HT1080 (cell line): ENCODE measurements at places on chromosomes 1 and 21. TPM values are rescaled to one million over a fixed set of nuclear protein-coding genes. Genes with fewer than 3 reads are reported as not detected.

- no peak for DNase-seq
Measured at GRCh38 chr1:213817156-213817555, 170.6 kb upstream of the PROX1 start.

GRCh38 chr1:201514466-201514865 lies 7.5 kb upstream of the CSRP1 start:
- no peak for DNase-seq

DNA sequence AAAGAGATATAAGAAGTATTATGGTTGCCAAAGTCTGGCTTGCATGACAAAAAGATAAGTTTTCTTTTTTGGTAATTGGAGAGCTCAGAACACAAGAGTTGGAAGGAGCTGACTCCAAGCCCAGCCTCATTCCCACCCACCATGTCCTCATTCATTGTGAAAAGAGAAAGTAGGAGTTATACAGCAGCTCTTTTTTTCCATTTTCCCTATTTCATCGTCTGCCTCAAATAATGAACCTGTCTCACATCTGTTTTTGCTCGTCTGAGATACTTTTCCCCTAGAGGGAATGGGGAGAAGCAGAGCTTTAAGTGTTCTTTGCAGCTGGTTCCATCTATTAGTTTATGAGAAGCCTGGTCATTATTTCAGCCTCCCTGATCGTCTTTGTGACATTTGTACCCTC lies 34.7 kb downstream of the AGT start:
- DNase-seq = no peak

- DNase-seq = no peak
Measured at GRCh38 chr1:25257196-25257595, 9.9 kb upstream of the RSRP1 start.

DNA sequence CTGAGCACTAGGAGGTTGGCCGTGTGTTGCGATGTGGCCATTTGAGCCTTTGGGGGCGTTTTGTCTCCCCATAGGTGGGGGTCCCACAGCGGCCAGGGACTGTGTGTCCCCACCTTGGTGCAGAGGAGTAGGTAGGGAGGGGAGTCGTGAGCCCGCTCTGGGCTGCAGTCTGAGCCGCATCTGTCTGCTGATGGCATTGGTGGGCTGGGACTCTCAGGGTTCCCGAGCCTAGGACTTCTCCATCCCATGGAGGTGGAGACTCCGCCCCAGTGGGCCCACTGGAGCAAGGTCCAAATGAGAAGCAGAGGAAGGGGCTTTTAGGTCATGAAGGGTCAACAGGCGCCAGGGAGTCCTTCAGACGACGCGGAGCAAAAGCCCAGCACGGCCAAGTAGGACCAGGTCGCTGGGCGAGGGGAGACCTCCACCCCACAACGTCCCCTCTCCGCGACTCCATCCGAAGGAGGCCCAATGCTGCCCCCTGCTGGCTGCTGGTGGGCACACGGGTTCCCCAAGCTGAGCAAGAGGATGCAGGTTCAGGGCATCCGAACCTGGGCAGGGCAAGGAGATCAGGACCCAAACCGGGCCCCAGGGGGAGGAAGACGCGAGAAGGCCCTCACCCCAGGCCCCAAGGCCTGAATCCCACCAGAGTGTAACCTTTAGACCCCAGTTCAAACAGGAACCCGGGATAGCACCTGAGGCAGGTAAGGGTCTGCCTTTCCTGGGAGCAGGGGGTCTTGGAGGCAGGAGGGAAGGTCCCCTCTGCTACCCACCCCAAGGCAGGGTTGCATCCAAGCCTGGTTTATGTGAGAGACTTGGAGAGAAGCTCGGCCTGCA lies 14.9 kb downstream of the TTC34 start:
- no peak for DNase-seq

DNA sequence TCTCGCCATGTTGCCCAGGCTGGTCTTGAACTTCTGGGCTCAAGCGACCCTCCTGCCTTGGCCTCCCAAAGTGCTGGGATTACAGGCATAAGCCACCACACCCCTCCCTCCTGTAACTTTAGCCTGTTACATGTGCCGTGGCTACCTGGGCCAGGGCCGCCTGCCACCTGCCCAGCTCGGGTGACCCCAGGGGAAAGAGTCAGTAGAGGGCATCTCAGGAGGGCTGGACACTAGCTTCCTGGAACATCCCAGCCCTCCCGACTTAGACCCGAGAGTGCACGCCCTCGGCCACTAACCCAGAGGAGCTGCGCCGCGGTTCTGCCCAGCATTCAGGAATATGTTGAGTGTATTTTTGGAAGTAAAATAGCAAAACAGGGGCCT lies 40.4 kb upstream of the TMEM52 start:
- DNase-seq = no peak

- no peak for DNase-seq
Measured at GRCh38 chr1:15835205-15835740, 12.2 kb upstream of the SPEN start.

GRCh38 chr1:211359876-211360275 lies 33.2 kb downstream of the TRAF5 start:
- peak; percentile 13 for DNase-seq

GRCh38 chr1:204589409-204590038 lies 73.3 kb downstream of the MDM4 start:
- DNase-seq = no peak

DNA sequence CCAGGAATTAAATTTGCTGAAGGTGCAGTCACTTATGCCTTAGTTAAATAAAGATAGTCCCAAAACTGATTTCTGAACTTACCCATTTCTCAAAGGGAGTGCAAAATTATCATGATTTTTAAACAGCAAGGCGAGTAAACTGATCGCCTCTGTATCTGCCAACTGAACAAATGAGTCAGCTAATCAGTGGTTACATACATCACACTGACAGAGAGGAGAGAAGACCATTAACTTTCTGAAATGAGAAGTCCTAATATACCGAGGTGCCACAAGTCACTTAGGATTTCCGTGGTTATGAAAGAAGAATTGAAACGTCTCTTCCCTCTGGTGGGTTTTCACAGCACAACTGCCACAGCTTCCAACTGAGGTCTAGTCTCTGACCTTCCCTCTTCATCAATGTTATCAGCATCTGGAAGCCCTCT lies 400.7 kb downstream of the SMYD3 start:
- no peak for DNase-seq

GRCh38 chr1:169141356-169141755 lies 34.9 kb downstream of the ATP1B1 start:
- DNase-seq = no peak

- no peak for DNase-seq
Measured at GRCh38 chr21:39503123-39503762, 51.5 kb downstream of the SH3BGR start.

GRCh38 chr1:162040001-162040400 lies 16.3 kb upstream of the OLFML2B start:
- no peak for DNase-seq

GRCh38 chr1:244353551-244354091 lies 98.1 kb downstream of the ADSS2 start:
- DNase-seq = peak; percentile 96

DNA sequence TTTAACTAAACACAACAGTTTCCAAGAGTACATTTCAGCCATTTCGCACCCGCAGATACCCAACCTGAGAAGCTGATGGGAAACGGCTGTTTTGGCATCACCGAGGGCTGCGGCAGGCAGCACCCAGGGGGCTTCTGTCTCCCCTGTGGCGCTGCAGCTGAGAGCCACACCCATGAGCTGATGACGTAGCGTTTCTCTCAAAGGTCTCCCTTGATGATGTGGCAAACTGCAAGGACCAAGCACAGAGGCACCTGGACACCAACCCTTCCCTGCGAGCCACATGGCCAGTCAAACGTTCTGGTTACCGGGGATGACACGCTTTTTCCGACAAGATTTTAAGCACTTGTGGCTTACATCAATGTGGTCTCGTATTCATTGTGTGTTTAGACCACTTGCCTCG lies 150.8 kb upstream of the ERG start:
- no peak for DNase-seq

GRCh38 chr1:6105218-6105679 lies 59.6 kb downstream of the KCNAB2 start:
- DNase-seq = no peak

- peak; percentile 50 for DNase-seq
Measured at GRCh38 chr1:78168306-78168705, 122.5 kb downstream of the GIPC2 start.

CNKSR1 gene
- 0.10 and 0.26 TPM in 2 replicates for total RNA-seq

OR2L13 gene
- total RNA-seq = not detected in 2 replicates

ORC1 gene
- 27.4 and 34.4 TPM in 2 replicates for total RNA-seq
